ENCODE measurements at places on chromosomes 13 and 19. TPM values are rescaled to one million over a fixed set of nuclear protein-coding genes. Genes with fewer than 3 reads are reported as not detected.

DNA sequence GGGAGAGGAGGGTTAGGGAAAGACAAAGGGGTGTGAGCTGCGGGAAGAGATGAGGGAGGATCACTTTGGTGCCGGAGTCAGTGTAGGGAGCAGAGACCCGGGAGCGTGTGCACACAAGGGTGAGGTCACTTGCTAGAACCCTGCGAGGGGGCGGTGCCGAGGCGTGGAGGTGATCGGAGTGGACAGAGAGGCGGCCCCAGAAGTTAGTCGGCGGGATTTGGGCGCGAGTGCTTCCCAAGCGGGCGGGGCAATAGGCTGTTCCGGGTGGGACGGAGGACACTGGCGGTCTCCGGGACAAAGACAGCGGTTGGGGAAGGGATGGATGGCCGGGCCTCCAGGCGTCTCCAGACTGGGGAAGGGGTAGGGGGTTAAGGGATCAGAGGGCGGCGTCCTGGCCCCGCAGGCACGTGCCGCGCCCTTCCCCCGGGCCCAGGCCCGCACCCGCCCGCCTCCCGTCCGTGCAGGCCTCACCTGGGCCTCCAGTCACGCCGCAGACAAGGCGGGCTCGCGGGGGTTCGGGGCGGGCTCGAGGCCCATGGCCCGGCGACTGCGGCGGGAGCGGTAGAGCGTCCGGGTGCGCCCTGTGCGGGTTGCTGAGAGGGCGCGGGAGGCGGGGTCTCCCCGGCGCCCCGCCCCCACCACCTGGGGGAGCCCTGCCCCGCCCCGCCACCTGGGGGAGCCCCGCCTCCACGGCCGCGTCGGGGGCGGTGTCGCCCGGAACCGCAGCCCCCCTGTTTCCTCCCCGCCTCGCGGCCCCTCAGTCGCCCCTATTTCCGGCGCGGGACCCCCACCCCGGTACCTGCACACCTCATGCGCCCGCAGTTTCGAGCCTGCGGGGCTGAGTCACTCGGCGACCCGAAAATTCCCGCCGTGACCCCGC, at the start of gene LPAR2:
Gene LPAR2 (minus strand): TSS at position 600 of the 880 bp plus-strand sequence. CDS start 945 bp downstream, outside the sequence.
- peak; percentile 45 for ATAC-seq

GRCh38 chr19:49455773-49456172, 2.7 kb downstream of the ALDH16A1 start:
- no peak for ATAC-seq

DNA sequence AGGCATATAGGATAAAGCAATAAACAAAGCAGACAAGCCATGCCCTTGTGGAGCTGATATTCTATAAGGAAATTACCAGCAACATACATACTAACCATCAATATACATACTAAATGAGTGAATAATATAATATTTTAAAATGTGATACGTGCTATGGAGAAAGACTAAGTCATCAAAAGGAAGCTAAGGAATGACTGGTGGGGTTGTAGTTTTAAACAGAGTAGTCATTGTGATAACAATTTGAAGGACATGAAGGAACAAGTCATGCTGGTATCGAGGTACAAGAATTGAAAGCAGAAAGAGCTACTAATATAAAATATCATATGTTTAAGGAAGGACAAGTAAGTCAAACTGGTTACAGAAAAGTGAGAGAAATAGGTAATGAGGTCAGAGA, 894.9 kb upstream of the PCDH9 start:
- no peak for ATAC-seq

DNA sequence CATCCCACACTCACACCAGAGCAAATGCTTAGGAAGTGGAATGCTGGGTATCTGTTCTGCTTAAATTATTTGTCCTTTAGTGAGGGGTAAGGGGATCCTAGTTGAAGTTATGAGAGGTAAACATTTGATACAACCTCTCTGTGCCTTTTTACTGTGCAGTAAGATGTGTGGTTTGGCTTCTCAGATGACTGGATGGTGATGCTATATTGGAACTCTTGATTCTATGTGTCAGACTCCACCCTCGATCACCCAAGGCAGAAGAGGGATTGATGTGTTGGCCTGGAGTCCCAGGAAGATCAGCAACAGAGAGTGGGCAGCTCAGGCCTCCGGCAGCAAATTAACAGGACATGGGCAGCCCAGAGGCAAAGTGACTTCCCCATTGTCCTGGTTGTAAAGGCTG, 66.7 kb downstream of the SIPA1L3 start:
- no peak for ATAC-seq

GRCh38 chr19:43480574-43480973, 15.2 kb upstream of the LYPD3 start:
- no peak for ATAC-seq

Gene SYCN
- not detected for total RNA-seq

GRCh38 chr13:30850204-30850866, 55.7 kb upstream of the MEDAG start:
- no peak for ATAC-seq

DNA sequence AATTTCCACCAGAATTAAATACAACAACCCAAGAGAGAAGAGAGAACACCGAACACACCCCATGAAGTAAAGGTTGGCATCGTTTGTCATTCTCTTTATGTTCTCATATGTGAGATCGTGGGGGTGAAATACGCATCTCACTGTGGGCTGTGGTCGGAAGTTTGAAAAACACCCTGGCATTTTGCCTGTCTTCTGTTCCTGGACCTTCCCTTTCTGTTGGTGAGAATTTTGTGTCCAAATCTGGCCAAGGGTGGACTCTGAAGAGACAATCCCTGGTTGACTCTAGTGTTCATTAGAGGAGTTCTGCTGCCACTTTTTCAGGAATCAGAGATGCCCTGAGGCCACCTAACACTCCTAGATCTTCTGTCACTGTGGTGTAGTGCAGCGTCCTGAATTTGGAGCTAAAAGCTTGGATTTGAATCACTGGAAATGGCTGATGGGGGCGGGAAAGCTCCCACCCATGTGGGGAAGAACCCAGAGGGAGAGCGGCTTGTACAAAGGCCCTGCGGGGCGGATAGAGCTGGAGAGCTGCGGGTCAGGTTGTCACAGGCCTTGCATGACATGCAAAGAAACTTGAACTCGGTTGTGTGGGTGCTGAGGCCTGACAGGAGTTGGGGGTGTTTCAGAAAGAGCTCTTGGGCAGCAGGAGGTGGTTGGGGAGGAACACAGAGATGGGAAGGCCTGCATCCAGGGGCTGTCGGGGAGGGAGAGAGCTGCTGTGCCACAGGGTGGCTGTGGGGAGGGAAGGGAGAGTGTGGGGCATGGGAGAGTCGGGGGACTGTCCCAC, 11.1 kb upstream of the SPATA13 start:
- peak; percentile 12 for ATAC-seq

DNA sequence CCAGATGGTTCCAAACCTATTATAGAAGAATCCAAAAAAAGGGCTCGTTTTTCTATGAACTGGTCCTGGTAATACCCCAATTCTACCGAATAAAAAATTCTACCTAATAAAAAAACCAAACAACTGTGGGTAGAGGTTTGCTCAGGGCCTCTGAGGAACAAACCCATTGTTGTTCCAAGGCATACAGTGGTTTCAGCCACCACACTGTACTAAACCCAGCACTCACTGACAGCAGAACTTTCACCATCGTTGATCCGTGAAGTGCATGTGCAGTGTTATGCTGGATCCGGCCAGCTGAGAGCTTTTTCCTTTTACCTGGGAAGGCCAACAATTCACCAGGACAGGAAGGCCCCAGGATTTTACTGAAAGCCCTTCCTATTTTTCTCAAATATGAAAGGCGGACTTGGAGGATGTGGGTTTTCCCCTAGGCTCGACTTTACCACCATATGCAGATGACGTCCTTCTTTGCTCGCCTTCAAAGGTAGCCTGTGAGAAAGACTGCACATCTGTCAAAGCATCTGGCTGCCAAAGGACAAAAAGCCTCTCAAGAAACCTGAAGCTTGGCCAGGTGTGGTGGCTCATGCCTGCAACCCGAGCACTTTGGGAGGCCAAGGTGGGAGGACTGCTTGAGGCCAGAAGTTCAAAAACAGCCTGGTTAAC, 7.2 kb upstream of the PABPC3 start:
- ATAC-seq, result no peak

Gene NAPSA
- 1.1 TPM for total RNA-seq

Measured in motor neuron (in vitro differentiated cells).